Urothelium cell line (cell line): ENCODE measurements at places on chromosomes 16 and 17.

DNA sequence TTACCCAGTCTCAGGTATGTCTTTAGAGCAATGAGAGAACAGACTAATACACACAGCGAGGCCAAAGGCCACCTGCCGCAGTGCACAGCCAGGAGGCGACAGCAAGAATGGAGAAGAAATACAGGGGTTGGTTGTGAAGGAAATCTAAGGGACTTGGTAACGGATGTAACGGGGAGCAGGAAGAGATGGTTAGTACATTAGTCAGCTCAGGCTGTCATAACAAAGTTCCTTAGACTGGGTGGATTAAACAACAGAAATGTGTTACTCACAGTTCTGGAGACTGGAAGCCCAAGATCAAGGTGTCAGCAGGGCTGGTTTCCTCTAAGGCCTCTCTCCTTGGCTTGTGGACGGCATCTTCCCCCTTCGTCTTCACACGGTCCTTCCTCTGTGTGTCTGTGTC, 47.1 kb downstream of the TVP23C start:
- DNase-seq: no peak

- peak; percentile 59 for DNase-seq
These were observed 7.5 kb upstream of the C16orf95 start for GRCh38 chr16:87324411-87325275.

GRCh38 chr17:50440172-50440837, 14.3 kb downstream of the ACSF2 start:
- DNase-seq: no peak

- DNase-seq: no peak
These were observed 1.9 kb upstream of the CBLN1 start for GRCh38 chr16:49283376-49284049.

GRCh38 chr17:41301204-41301790, 1.4 kb downstream of the KRTAP29-1 start:
- DNase-seq: no peak

GRCh38 chr17:1446201-1446600, 9.8 kb downstream of the CRK start:
- no peak for DNase-seq

DNA sequence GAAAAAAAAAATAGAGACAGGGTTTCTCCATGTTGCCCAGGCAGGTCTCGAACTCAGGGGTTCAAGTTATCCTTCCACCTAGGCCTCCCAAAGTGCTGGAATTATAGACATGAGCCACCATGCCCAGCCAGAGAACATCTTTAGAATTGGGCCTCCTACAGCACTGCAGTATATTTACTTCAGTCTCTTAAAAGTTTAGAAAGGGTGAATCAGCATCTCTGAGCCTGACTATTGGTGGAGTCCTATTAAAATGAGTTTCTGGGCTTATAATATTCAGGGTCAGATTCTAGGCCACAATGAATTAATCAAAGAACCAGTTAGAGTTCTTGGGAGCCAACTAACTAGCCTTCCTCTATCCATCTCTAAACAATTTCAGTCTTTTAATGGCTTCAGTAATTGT, 22.8 kb downstream of the TADA2A start:
- no peak for DNase-seq

DNA sequence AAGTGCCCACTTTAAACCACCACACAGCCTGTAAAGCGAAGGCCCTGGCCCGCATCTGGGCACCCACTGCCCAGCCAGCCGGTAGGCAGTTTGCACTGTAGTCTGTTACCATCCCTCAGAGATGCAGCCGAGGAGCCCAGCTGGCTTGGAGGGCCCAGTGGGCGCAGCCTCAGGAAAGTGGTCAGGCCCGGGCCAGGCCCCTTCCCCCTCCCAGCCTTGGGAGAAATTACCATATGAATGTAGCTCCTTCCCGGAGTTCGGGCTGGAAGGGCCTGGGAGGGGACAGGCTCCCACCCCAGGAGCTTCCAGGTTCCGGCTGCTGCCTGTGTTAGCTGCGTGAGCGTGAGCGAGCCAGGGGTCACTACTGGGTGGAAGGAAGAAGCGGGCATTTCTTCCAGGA, 325.4 kb downstream of the SEC14L1 start:
- no peak for DNase-seq

GRCh38 chr17:68775318-68775717, 174.2 kb upstream of the FAM20A start:
- DNase-seq: no peak

- DNase-seq: no peak
These were observed 10.4 kb upstream of the LASP1NB start for GRCh38 chr17:38914741-38915638.

- peak; percentile 69 for DNase-seq
These were observed 681 bp downstream of the XPO6 start for GRCh38 chr16:28210979-28211588.

GRCh38 chr17:36837195-36837938, 99.9 kb upstream of the LHX1 start:
- DNase-seq: no peak

DNA sequence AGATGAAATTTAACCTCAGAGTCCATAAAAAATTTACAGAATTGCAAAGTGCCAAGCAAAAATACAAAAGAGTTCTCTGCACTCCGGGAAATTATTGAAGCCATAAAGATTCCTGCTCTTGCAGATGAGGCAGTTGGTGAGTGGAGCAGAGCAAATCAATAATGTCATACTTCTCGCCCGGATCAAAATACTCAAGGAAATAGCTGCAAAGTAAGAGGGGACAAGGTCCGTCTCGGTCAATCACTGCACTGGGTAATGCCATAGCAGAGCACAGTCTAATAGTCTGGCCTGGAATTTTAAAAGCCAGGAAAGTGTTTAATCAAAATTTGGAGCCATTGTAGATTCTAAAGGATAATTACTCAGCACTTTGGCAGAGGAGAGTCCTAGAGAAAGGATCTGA, 58.9 kb downstream of the GP2 start:
- no peak for DNase-seq

DNA sequence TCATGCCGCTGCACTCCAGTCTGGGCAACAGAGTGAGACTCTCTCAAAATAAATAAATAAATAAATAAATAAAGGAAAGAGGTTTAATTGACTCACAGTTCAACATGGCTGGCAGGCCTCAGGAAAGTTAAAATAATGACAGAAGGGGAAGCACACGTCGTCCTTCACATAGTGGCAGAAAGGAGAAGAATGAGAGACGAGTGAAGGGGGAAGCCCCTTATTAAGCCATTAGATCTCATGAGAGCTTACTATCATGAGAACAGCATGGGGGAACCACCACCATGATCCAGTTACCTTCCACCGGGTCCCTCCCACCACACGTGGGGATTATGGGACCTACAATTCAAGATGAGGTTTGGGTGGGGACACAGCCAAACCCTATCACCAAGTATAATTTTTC, 54.5 kb downstream of the PAFAH1B1 start:
- no peak for DNase-seq

DNA sequence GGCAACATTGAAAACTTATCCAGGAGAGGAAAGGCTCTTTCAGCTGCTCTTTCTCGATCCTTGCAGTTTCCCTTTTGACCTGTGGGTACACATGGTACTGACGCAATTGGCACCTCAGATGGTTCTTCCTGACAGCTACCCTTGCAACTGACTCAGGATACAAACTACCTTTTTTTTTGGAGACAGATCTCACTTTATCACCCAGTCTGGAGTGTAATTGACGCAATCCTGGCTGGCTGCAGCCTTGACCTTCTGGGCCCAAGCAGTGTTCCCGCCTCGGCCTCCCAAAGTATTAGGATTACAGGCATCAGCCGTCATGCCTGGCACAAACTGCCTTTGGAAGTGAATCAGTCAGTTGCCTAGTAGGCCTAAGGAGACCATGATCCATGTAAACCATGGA, 607.2 kb downstream of the WWOX start:
- DNase-seq: no peak

GRCh38 chr16:30658731-30659506, 688 bp downstream of the FBRS start:
- peak; percentile 83 for DNase-seq

GRCh38 chr17:8986295-8986694, 20.8 kb upstream of the PIK3R5 start:
- DNase-seq: no peak

DNA sequence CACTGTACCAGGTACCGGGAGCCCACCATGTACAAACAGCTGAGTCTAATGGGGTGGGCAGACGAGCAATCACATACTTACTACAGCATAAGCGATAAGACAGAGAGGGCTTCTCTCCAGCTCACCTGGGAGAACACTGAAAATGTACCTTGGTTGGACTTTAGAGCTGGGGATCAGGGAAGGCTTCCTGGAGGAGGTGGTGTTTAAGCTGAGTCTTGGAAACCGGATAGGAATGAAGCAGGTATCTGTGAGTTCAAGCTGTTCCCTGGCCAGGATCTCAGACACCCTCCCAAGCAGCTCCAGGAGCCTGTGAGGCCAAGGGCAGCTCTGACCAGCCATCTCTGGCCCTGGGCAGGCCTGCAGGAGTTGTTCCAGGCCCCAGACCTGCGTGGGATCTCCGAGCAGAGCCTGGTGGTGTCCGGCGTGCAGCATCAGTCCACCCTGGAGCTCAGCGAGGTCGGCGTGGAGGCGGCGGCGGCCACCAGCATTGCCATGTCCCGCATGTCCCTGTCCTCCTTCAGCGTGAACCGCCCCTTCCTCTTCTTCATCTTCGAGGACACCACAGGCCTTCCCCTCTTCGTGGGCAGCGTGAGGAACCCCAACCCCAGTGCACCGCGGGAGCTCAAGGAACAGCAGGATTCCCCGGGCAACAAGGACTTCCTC, 8.0 kb upstream of the SERPINF1 start:
- DNase-seq: no peak
